Cardiac fibroblast (primary cell): ENCODE measurements at places on chromosomes 3 and 15.

DNA sequence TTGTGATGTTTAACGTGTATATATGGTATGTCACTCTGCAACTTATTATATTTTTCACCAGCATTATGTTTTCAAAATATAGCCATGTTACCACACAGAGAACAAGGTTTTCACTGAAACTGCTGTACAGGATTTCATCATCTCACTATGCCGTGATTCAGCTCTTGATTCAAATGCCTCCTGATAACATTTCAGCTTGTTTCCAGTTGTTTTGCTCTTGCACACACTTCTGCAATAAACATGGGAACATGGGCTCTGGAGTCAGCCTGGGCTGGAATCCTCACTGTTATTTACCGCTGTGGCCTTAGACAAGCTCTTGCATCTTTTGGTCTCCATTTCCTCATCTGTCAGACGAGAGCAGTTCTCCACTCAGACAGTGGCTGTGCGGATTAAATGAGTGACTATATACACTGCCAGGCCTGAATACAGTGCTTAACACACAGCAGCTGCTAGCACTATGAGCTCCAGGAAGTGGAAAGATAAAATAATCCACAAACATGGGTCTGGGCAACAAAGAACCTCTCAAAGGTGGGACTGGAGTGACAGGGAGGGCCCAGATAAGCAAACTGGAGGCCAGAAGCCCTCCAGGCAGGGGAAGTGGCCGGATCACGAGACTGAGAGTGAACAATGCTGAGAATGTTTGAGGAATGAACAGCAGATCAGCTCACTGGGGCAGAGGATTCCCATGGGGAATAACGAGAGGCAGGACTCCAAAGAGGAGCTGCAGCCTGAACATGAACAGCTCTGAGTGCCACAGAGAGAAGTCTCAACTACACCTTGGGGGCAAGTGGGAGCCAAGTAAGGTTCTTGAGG, 17.7 kb downstream of the NTRK3 start:
- peak; percentile 77 for DNase-seq

DNA sequence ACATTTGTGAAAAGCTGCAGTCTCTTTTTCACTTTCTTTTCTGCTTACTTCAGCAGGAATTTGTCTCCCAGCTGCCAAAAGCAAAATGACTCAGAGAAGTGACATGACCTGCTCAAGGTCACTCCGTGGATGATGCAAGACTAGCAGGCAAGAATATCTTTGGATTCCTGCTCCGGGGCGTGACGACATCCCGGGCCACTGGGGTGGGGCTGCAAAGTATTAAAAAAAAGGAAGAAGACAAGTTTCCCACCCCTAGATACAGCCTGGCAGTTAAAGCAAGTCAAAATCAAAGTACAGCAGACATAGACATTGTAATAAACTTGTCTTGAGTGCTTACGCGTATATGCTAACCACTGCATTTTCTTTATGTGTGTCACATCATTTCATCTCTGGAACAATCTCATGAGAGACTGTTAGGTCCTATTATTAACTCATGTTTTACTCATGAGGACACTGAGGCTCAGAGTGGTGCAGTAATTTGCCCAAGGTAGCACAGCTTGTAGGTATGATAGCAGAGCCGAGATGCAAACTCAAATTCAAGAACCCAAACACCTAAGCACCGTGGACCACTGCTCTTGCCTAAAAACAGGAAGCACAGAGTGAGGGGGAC, 485.2 kb upstream of the PROK2 start:
- peak; percentile 97 for DNase-seq

DNA sequence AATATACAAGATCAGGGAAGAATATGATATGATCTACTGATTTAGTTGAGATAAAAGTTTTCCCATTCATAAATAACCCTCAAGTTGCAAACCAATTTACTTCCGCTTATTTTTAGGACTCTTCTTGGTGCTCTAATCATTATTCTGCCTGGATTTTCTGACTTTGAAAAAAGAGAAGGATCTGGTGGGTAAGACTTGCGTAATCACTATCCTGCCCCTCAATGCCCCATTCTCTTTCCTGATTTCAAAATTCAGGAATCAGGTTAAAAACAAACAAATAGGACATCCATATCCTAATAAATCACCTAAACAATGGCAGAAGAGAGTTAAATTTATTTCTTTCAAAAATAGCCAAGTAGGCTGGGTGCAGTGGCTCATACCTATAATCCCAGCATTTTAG, 127.5 kb downstream of the CLASP2 start:
- no peak for DNase-seq

GRCh38 chr15:71728881-71729280, 81.5 kb upstream of the NR2E3 start:
- DNase-seq: no peak

DNA sequence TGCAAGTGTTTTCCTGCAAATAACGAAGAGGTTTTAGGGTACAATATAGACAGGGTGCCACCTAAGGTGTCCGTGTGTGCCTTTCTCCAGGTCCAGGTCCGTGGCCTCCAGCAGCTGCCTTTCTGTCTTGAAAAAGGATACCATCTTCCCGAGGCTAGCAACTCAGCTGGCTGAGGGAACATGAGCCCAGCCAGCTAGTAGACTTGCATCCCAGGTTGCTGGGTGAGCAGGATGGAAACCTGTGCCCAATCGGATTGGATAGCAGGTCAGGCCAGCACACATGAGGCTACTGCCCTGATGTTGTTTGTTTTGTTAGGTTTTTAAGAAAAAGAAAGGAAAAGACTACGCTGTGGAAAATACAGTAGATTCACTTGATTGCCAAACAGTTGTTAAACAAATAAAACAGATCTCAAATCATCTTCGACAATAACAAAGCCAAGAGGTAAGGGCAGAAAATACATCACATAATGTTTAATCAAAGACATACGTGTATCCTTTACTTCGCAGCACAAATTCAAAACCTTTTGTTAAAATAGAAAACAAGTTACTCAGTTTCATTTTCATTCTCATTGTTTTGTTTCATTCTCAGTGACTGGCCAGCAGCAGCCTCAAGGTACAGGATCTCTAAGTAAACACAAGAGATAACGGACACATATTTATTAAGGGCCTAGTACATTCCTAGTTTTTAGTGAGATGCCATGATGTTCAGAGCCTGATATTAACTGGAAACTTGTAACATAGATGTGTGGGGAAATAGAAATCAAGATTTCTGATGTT, 661.2 kb upstream of the NR2F2 start:
- peak; percentile 31 for DNase-seq

- no peak for DNase-seq
These were observed 344.0 kb upstream of the RARB start for GRCh38 chr3:25084016-25084415.

GRCh38 chr15:71107501-71107815, 7.8 kb upstream of the THSD4 start:
- peak; percentile 23 for DNase-seq

DNA sequence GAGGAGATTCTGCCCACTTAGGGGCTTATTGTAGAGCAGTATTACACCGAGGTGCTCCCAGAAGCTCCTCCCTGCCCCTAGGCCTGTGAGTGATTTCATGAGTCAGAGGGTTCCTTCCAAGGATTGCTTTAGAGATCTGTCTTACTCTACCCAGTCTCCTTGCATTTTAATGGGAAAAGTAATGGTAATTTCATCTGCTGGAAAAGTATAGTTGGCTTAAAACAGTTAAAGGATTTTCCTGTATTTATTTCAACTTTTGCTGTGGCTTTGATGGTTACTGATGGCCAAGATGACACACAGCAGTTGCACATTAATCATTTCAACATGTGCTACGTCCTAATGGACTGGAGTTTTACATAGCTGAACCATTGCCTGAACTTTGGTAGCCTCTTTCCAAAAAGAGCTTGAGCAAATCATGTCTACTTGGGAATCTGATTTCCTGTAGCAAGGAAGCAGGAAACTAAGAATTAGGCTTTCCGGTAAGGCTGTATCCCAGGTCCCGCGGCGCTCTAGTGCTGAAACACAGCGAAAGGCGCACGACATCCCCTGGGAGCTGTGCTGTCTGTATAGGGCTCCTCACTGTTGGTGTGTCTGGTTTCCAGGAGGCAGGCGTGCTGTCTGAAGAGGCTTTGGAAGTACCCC, 9.2 kb upstream of the PGPEP1L start:
- DNase-seq: no peak
